NCI-H460 (cell line): ENCODE measurements at places on chromosomes 1 and 21. TPM values are rescaled to one million over a fixed set of nuclear protein-coding genes. Genes with fewer than 3 reads are reported as not detected.

Gene ZFP69B
- total RNA-seq: 8.9 and 12.2 TPM in 2 replicates

Gene VASH2
- total RNA-seq: 1.3 and 2.8 TPM in 2 replicates

Gene CHRNB2
- total RNA-seq: not detected in 2 replicates

Gene SLC16A4
- 412 and 417 TPM in 2 replicates for total RNA-seq

DNA sequence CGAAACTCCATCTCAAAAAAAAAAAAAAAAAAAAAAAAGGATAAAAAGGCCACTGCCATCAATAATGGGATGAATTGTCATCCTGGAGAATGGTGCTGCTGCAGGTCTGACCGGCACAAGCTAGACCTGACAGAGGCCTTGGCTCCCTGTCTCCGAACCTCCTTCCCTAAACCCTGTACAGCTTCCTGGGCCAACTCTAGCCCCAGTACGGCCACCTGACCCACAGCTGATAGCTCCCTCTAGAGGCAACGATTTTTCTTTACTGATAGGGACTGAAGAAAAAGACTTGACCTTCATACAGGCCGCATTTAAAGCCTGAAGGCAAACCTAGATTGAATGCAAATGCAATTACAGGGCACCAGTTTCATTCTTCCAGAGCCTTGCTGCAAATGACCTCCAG lies 30.7 kb downstream of the NOL9 start:
- peak; percentile 39 for DNase-seq

DNA sequence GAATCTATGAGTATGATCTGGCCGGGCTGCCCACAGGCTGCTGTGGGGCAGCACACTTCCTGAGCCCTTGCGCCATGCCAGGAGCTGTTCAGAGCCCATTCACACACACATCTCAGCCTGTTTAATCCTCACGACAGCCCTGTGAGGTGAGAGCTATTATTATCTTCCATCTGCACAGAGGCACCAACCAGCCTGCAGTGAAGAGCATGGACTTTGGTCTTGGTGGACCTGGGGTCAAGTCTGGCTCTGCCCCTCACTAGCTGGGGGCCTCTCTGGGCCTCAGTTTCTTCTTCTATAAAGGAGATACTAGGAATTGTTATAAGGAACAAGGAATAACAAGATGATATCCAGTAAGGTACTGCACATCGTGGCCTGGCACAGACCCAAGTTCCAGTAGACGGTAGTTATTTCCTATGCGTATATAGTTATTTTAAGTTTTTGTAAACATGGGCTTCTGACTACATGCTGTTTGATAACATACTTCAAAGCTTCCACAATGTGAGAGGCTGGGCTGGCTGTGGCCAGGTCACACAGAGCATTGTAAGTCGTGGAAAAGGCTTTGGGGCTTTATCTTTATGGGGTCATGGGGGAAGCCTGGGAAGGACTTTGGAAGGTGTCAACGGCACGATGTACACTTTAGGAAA lies 3.4 kb upstream of the PADI2 start:
- DNase-seq: no peak

DNA sequence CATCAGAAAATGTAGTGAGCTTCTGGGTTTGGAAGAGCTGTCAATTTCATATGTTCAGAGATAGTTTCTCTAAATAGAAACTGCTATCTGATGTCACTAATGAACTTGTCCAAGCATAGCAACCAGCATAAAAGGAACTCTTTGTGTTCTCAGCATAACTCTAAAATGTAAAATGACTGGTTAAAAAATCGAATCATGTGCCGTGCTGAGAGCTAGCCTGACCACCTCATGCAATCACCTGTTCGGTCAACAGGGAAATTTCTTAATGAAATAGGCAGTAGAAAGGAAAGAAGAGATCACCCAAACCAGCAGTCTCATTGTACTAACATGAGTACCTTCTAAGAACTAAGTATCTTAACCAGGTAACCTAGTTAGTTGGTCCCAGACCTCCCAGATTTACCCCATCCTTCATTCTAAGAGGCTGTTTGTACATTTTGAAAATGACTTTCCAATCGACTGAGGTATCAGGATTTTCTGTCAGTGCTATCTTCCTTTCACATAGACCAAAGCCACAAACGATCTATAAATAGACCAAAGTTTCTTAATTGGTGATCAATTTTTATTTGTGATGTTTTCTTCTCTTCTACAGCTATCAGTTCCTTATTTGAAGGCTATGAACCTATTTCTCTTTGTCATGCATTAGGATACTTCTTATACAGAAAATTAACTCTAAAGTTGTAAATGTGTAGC lies 147.3 kb downstream of the TLR5 start:
- DNase-seq: no peak

DNA sequence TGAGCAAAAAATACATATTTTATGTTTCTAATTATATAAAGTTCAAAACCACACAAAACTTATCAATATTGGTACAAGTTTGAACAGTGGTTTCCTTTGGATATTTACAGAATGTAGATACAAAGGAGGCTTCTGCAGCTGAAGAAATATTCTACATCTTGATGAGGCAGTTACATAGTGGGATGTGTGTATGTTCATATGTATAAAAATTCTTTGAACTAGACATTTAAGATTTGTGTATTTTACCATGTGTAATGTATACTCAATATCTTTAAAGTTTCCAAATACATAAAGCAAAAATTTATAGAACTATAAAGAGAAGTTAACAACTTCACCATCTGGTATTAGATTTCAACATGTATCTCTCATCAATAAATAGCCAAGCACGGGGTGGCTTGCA lies 80.7 kb upstream of the TNFSF4 start:
- DNase-seq: no peak
